ENCODE measurements at places on chromosomes 6 and 20.

DNA sequence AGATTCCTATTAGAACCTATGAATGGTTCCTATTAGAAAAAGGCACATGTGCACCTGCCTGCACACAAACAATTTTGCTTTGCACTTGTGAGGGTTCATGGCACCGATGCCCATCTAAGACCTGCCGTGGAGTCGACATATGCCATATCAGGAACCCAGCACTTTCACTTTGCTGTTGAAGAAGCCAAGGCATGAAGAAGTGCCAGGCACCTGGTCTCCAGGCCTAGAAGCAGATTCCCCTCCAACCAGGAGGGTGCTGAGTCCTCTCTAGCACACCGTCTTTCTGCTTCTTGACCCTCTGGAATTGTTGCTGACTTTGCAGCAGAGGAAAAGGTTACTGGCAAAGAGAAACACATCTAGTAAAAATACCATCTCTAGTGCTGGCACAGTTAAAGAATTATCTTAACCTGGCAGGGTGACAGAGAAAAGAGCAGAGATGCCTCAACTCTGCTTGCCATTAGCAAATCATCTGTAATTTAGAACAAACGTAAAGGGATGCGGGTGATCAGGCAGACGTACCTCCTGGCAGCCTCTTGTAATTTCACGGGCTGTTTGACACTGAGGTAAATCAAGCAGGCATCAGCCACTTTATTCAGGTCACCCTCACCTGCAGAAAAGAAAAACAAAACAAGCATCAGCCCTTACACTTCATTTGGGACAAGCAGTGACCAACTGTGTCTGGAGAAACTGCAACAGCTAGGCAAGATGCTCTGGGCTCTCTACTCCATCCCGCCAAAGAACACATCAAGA is 37.2 kb downstream of the TTI1 start:
- DNase-seq: no peak

DNA sequence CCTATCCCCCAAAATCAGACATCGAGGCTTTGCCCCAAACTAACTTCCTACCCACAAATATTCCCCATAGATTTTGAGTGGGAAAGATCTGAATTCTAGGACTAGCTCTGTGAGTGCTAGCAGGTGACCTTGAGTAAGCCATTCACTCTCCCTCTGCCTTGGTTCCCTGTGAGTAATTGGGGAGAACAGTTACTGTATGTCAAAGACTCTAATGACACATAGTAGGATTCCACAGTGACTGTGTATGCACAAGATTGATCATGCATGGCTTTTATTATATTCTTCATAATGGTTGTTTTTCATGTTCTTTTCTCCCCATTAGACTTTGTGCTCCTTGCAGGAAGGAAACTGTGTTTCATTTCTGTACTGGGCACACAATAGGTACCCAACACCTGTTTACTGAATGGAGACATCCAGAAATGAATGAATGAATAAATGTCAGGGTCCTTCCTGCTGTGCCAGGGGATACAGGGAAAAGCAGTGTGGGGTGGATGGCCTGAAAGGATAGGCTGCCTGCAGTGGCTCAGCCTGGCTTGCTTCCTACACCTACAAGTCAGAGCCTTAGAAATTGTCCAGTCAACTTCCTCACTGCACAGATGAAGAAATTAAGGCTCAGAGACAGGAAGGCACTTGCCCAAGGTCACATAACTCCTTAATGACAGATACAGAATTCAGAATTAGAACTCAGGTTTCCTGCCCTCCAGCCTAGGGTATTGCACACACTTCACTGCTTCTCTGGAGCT is 901 bp upstream of the TMEM151B start:
- DNase-seq: no peak

DNA sequence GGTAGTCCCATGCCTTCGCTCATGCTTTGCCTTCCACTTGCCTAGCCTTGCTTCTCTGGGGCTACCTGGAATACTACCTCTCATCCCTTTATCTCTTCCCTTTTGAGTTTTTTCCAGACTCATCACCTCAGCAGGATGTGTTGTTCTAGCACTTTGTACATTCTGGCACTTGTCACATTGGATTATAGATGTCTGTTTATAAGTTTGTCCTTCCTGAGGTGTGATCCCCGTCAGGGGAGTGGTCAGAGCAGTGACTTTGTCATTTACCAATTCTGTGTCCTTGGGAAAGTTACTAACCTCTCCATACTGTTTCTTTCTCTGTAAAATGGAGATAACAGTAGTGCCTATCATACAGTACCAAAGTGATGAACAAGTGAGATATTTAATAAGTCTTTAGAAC is 66.5 kb downstream of the CTNNBL1 start:
- DNase-seq: no peak

DNA sequence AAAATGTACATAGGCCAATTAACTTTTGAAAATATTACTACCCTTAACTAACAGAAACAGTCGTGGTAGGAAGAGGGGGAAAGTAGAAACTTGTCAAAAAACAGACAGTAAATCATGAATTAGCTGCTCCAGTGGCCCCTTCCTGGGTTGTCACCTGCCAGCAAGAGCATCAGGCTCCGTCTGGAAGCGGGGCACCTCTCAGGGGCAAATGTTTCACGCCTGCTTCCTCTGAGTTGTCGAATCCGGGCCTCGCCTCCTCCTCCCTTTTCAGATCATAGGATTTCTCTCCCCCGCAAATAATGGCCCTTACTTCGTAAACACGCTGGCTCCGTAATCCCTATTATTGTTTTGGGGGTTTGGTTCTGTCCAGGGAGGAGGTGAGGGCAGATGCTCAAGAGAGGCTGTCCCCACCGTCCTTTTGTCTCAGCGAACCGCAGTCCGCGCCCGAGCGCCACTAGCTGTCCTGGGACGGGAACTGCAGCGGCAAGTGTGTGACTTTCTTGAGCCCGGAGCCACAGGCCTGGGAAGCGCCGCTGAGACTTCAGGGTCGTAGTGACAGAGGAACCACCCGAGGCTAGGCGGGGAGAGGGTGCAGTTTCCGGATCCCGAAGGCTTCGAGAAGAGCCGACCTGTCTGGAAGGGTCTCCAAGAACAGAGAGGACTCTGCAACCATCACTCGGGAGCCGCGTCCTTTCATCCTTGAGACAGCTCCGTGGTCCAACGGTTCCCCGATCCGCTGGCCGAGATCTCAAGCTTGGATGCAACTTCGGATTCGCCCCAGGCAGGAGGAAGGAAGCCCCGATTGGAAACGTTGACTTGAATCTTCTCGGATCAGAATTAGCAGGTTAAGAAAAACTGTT is 214.5 kb upstream of the ZNF184 start:
- peak; percentile 79 for DNase-seq

DNA sequence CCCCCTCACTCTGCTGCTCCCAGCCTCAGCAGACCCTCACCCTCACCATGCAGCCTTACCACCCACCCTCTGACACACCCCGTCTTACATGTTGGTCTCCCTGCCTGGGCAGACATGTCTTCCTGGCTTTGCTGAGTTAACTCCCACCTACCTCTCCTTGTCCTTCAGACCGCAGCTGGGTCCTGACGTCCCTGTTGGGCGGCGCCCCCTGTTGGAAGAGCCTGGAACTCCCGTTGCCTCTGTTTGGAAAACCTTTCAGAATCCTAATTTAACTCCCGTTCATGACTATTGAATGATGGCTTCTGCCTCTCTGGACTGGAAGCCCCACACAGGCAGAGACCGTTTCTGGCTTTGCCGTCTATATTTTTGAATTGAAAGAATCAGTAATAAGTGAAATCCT is 245.1 kb downstream of the MYLK4 start:
- DNase-seq: no peak

DNA sequence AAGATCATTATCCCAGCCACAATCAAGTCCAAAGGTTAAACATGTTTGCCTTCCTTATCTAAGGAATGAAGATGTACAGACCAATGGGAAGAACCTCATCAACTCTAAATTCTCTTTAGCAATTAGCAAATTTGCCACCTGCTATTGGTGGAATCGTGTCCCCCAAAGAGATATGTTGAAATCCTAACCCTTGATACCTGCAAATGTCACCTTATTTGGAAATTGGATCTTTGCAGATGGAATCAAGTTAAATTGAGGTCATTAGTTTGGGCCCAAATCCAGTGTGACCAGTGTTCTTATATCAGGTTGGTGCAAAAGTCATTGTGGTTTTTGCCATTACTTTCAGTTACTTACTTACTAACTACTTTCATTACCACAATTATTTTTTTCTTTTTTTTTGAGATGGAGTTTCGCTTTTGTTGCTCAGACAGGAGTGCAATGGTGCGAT is 31.3 kb downstream of the KLHL31 start:
- DNase-seq: no peak

- no peak for DNase-seq
Measured at GRCh38 chr6:128600397-128600951, 80.1 kb upstream of the PTPRK start.
